ENCODE measurements at places on chromosomes 2 and 18.
A peak's percentile ranks its signal among the peaks of the same experiment; 100 is the strongest.

GRCh38 chr2:84884449-84884848 lies 3.6 kb upstream of the TRABD2A start:
- no peak for DNase-seq

DNA sequence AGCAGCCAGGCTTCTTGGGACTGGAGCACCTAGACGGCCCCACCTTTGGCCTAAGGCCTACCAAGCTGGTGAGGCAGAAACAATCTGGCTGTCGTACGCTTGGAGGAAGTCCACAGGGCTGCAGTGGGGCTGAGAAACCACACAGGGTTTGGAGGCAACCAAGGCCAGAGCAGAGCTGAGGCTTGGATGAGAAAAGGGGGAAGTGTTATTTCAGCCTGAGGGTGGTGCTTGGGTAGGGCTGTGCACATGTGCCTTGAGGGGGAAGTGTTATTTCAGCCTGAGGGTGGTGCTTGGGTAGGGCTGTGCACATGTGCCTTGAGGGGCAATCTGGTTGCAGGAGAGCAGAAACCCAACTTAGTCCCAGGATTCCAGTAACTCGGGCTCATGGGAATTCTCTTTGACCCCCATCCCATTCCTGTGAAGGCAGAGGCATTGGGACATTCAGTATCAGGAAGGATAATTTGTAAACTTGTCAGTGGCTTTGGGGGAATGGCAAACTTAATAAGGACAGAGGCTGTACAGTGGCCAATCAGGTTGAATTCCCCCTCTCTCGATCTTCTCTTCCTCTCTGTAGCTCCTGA lies 971 bp upstream of the FBXO41 start:
- peak; percentile 13 for DNase-seq

GRCh38 chr2:13002536-13003331 lies 286.0 kb downstream of the TRIB2 start:
- no peak for DNase-seq

DNA sequence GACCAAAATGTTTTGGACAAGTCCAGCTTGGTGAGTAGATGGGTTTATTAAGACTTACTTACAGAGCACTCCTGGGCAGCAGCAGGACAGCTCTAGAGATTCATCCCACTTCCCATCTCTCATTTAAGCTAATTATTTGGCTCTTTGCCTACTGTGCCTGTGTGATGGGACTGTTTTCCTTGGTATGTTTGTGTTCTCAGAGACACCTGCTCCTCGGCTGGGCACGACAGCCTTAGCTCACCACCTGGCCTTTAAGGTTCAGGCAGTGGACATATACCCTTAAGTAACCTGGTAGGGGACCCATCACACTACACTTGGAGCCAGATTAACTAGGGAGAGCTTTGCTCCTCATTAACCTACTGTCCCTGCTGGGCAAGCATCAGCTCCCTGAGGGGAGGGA lies 41.7 kb upstream of the EFEMP1 start:
- DNase-seq: no peak

- no peak for DNase-seq
Observed at GRCh38 chr2:101805152-101806088, 107.9 kb downstream of the MAP4K4 start.

DNA sequence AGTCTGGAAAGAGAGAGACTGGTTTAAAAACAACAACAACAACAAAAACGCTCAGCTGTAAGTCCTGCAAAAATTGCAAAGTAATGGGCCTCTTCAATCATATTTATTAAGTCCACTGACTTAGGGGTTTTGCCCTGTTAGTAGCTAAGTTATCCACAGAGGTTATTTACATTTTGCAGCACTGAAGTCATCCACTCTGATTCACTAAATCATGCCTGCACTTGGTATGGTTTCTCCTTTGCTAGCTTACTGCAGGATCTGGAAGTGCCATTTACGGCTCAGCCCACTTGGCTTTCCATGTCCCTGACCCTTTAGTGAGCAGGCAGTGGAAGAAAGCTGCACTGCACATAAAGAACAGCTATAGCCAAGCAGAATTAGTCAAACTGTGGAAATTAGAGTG lies 484.4 kb downstream of the NRXN1 start:
- DNase-seq: no peak

DNA sequence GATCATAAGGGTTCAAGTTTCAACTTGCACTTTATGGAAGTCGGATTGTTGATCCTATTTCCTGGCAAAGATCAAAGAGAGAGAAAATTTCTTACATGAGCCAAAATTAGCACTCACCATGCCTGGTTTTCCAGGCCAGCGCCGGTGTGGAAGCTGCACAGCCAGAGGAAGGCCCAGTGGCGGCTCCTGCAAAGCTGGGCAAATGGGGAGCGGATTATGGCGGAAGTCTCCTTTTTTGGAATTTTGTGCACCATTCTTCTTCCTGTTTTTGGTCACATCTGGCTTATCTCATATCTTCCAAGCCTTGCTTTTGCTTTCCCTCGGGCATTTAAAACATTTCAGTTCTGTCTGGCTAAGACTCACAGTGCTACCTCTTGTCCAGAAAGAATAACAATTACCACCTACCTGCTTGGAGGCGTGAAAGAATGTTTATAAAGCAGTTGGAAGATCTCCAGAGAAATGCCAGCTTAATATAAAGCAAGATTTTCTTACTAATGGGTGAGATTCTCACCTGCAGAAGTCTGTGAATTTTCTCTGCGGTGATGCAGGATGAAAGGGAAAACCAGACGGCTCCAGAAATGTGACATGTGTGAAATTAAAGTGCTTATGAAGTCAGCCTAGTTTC lies 94.3 kb downstream of the ASAP2 start:
- DNase-seq: no peak

DNA sequence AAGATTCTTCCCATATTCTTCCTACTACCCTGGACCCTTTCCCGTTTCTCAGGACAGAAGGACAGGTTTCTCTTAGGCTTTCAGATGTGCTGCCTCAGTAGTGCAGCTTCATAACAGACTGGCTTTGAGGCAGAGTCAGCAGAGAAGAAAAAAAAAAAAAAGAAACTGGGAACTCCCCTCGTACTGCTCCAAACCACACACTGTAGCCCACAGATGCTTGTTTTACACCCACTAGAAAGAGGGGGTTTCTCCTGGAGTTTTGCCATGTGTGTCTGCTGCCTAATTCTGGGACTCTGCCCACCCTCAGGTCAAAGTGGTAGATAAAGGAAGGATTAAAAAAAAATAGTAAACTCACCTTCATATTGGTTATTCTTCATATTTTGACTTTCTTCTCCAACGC lies 95.9 kb downstream of the NCOA1 start:
- no peak for DNase-seq

DNA sequence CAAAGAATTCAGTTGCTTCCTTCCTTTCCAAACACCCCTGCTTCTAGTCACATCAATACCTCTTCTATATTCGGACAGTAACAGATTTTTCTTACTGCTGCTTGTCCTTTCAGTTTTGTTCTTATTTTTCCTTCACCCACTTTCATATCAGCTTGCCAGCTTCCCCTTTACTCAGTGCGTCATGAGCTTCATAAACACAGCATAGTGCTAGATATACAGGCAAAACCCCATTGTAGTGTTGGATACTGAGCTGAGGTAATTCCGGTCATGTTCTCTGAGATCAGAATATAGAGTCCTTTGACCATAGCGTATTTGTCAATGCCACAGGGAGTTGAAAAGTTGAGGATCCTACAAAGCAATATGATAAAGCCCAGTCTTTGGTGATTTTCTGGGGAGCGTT lies 2.4 kb downstream of the FARP2 start:
- DNase-seq: no peak

GRCh38 chr18:63775166-63775730 lies at the start of gene SERPINB7:
SERPINB7 (plus strand) TSS chr18:63775418; CDS start chr18:63782373, 6,955 bp downstream.
- DNase-seq: no peak

- DNase-seq: no peak
Observed at GRCh38 chr2:26811791-26812694, 26.2 kb downstream of the CENPA start.
